Uterus (tissue), 4 donors: ENCODE measurements at places on chromosomes 1 and 21. TPM values are rescaled to one million over a fixed set of nuclear protein-coding genes. Genes with fewer than 3 reads are reported as not detected.

DNA sequence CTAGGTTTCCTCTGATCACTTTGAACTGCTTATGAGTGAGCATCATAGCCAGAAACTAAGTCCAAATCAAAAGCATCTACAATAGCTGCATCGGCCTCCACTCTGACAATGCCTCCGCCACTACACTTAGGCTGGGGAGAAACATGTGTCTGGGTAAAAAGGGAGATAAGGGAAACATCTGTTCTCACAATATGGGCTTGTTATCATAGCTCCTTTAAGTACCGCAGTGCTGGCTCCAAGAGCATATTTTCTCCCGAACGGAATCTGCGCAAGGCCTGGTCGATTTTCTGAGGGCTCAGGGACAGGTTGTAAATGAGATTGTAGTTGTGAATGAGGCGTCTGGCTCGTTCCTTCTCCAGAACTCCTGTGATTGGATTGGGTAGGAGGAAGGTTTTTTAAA lies 63.9 kb upstream of the CYP2J2 start:
- no peaks in the 10 kb centered on the region for H3K4me1 ChIP-seq
- H3K36me3 ChIP-seq = no peaks in the 10 kb centered on the region
- DNase-seq = no peak
- no peaks in the 10 kb centered on the region for H3K27me3 ChIP-seq
- no peak overlapping the region for H3K4me3 ChIP-seq

Gene TMEM125
- not detected for total RNA-seq

- H3K27me3 ChIP-seq = peaks cover 21% of the 10 kb centered on the region
- no peak overlapping the region for H3K4me3 ChIP-seq
- H3K27ac ChIP-seq = no peak overlapping the region
- no peaks in the 10 kb centered on the region for H3K36me3 ChIP-seq
- no peaks in the 10 kb centered on the region for H3K4me1 ChIP-seq
These were observed 20.5 kb downstream of the RNF220 start for GRCh38 chr1:44425341-44426082.

Gene VSIG8
- total RNA-seq = 0.37 TPM

DNA sequence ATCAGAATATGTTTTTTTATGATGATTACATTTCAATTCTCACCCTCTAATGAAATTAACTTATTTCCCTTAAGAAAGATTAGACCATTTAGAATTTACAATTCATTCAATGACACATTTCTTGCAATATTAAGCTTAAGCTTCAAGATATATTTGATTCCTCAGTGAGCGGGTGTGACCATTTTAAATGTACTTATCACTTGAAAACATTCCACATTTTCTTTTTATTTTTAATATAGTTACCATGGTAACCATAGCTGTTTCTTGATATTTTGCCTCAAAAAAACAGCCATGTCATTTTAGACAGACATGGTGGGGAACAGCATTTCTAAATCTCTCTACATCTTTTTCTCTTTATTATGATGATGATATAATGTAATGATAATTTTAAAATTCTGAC lies 1029.0 kb upstream of the B3GALT2 start:
- H3K27ac ChIP-seq = no peak overlapping the region
- no peaks in the 10 kb centered on the region for H3K4me1 ChIP-seq
- no peak for DNase-seq
- H3K4me3 ChIP-seq = no peak overlapping the region

DNA sequence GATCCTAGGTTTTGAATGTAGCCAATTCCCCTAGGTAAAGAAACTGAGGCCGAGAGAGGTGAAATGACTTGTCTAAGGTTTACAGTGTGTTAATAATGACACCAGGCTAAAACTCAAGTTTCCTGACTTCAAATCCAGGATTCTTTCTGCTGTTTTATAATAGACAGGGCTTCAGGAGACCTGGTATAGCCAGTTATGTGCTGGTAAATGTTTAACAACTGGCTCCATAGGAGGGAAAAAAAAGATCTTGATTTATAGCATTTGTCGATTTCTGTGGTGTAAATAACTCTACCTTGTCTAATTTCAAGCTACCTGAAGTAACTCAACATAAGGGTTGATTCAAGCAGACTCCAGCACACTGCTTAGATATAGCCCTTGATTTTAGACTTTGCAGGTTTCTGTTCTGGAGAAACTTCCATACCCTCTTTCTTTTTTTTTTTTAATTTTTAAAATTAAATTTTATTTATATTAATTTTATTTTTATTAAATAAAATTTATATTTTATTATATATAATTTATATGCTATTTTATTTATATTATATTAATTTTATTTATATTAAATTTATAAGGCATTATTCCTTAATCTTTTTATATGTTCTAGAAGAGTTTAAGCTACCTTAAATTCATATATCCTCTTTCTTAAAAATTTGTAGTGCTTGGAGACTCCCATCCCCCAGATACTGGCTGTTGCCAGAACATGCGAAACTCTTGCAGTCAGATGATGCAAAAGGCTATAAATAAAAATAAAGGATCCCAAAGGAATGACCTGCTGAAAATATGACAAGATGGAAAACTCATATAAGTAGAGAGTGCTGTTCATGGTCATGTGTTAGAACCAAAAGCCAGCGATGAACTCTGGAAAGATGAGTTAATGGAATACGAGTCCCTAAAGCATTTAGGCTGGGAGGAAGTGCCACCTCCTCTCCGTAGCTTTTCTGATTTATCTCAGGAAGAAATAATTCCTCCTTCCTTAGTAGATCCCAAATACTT lies 35.4 kb upstream of the SRSF10 start:
- peak; percentile 61 for DNase-seq

Gene TMEM240
- total RNA-seq = not detected
